ENCODE measurements at places on chromosomes 4 and X.

DNA sequence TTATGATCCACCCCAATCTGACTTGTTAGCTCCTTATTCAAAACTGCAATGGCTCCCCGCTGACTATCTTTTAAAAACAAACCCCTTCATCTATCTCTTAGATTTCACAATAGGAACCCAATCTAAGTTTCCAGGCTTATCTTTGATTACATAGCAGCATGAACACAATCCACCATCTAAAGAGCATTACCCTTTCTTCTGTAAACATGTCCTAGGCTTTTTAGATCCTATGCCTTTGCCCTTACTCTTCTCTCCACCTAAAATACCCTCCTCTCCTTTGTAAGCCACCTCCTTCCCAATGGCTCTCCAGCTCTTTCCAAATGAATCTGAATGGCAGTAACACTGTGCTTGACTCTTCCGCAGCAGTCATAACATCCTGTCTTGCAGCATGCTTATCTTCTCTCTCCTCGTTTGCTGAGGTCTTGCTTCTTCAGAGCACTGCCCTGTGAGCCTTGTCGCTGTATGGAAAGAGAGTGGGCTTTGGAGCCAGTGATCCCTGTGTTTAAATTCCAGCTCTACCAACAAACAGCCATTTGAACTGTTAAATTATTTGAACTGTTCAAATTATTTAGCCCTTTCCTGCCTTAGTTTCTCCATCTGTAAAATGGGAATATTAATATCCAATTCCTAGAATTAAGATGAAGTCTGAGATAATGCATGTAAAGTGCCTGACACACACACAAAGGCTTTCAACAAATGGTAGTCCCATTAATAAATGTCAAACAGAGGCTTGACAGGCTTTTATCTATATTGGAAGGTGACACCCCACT is 16.2 kb upstream of the TSPAN5 start:
- DNase-seq: no peak

DNA sequence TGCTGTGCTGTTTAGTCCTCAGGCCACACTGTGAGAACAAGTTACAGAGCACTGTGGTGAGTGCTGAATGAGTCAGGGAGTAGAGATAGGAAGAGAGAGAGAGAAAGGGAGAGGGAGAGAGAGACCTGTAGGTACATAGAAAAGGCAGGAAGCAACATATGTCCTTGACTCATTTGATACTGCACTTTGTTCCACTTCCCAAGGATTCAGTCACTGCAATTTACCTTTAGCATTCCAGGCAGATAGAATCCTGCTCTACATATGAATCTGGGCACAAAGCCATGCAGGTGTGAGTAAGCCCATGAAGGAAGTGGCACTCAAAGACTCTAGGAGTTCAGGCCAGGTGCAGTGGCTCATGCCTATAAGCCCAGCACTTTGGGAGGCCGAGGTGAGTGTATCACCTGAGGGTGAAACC is 1.0 kb upstream of the DAPP1 start:
- no peak for DNase-seq

DNA sequence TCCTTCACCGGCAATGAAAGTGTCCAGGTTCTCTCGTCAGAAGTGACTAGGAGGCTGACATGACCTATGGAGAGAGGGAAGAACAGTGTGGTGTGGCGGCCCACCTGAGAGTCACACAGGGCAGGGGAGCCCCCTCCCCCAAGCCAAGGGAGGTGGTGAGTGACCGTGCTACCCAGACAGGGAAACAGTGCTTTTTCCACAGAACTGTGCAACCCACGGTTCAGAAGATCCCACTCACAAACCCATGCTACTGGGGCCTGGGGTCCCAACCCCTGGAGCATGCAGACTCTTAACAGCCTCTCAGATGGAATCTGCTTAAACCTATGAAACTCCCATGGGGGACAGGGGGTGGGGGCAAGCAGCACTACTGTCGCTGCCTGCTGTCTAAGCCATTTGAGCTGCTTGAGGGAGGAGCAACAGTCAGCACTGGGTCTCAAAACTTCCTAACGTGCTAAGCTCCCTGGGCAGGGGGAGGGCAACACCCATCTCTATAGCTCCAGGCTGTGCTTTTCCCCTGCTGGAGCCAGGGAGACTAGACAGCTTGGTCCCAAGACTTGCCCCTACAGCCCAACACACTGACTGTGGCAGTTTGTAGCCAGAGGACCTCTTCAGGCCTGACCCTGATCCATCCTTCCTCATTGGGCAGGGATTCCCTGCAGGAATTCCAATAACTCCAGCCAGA is 850.4 kb upstream of the AADAT start:
- no peak for DNase-seq

- no peak for DNase-seq
Observed at GRCh38 chrX:134743091-134743490, 84.8 kb upstream of the PLAC1 start.

DNA sequence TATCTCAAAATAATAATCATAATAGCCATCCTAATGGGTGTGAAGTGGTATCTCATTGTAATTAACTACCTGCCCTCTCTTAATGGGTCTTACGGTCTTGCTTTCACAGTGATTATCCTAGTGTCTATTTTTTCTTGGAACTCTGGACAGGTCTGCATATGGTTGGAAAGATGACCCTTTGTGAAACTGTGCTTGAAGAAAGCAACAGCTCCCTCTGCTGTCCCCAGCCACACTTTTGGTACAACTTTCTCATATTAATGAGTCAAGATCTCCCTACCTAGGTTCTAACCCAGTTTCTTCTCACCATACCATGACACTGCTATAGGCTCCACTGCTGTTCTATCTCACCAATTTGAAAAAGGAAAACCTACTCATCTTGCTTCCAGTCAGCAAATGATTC is 2.4 kb downstream of the TFDP3 start:
- no peak for DNase-seq

DNA sequence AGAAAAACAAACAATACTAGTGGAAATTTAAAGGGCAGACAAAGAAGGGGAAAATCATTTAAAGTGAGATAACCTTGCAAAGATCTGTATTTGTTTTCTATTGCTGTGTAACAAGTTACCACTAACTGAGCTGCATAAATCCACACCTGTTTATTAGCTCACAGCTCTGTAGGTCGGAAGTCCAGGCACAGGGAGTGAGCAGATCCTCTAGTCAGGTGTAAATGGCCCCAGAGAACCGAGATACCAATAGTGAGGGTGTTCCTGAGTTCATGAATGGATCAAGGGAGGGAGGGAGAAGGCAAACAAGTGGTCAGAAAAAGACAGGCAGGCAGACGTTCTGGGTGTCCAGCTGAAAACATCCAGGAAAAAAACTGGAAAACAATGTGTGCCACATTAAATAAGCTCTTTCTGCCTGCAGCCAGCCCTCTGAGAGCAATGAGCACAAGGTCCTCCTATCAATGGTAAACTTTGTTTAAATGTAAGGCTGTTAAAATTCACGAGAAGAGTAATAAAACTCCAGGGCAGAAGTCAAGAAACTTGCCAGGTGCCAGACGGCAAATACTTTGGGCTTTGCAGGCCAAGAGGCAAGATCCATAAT is 25.0 kb downstream of the ADGRA3 start:
- DNase-seq: no peak

DNA sequence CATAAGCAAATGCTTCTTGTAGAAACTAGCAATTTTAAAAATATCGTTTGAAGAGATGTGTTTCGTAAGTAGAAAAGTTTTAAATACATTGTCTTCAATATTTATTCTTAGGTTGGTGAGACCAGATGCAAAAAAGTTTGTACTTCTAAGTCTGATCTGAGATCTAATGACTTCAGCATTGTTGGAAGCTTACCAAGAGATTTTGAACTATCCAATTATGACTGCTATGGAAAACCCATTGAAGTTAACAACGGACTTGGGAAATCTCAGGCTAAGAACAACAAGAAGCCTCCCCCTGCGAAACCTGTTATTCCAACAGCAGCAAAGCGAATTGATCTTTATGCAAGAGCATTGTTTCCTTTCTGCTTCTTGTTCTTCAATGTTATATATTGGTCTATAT is 50.2 kb upstream of the GRIA2 start:
- DNase-seq: no peak

- DNase-seq: no peak
Observed at GRCh38 chrX:6986915-6987314, 160.6 kb upstream of the STS start.

GRCh38 chr4:142104041-142104440 is 467.7 kb downstream of the IL15 start:
- no peak for DNase-seq

DNA sequence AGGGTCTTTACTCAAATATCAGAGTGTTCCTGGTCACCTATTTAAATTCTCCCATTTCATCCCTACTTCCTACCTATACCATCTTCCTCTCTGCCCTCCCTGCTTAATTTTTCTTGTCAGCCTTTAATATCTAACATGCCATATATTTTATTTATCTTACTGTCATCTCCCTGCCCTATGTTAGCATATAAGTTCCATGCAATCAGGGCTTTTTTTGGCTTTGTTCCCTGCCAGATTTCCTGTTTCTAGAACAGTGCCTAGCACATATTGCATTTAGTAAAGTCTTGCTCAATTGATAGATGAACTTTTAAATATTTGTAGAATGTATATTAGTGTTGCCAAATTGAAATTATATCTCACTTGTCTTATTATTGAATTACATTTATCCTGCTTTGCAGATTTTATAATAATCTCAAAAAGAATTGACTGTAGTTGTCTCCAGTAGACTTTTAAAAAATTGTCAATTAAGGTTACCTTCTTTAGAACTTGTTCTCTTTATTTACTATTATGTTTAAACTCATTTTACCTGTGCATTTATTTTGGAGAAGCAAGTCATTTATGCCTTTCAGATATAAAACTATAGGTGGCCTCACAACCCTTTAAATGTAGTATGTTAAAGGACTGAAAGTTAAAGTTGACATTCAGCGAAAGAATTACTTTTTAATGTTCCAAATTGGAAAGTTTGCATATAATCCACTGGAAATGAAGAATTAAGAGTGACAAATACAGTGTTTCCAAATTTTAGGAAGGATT is 108.2 kb upstream of the BMPR1B start:
- no peak for DNase-seq

DNA sequence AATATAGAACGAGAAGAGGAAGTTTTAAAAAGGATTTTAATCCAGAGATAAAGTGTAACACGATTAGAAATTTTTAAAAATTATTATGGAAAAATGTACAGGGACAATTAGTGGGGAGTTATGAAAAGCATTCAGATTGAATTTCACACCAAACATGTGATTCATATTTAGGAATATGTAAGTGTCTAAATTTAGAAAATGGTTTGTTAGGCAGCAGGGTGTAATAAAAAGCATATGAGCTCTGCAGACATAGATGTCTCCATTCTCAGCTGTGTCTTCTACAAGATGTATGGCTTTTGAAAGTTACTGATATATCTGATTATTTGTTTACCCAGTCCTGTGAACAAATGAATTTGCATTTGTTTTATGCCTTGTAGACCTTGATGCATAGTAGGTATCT is 638.9 kb upstream of the AGA start:
- DNase-seq: no peak

DNA sequence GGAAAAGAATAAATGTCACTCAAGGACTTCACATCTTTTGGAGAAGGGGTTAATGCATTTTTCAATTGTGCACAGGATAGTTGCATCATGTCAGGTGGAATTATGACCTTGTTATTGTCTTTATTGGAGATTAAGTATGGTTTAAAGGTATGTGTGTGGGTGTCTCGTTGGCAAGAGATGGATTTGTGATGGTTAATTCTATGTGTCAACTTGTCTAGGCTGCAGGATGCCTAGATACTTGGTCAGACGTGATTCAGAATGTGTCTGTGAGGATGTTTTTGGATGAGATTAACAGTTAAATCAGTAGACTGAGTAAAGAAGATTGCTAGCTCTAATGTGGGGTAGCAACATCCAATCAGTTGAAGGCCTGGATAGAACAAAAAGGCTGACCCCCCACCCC is 42.2 kb upstream of the HSD17B10 start:
- DNase-seq: no peak

GRCh38 chr4:30537456-30537855 is 182.7 kb upstream of the PCDH7 start:
- no peak for DNase-seq

- DNase-seq: no peak
Observed at GRCh38 chrX:18677161-18677869, 5.4 kb upstream of the RS1 start.

DNA sequence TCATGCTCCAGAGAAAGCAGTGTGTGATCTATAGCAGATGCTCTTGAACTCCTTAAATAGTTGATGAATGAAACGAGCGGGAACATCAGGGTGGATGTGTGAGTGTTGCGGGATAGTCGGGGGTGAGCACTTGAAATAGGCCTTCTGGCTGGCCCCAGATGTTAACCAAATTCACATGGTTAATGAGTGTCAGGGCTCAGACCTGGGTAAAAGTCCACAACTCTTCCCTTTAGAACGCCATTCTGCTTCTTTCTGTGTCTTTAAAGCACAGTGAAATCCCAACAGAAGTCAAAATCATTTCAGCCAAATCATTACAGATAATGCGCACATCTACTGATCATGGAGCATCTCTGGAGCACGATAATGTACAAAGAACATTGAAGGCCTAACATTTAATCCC is 249.4 kb upstream of the BOD1L1 start:
- no peak for DNase-seq

- no peak for DNase-seq
Observed at GRCh38 chrX:103151799-103152198, 58.9 kb upstream of the NXF3 start.

- no peak for DNase-seq
Observed at GRCh38 chr4:119671205-119671604, 42.6 kb upstream of the PDE5A start.

DNA sequence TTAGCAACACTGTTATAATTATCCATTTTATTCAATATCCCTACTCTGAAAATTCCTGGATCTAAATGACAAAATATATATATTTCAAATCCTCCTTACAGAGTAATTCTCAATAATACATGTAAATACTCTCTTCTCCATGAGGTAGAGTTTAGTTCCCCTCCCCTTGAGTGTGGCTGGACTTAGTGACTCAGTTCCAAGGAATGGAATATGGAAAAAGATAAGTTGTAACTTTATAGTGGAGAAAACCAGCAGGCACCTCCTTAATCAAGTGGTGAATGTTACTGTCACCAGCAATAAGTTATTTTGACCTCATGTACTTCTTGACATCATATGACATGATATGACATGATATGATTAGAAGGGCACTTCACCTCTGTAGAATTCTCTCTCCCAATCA is 302.0 kb downstream of the RAB28 start:
- DNase-seq: no peak

- no peak for DNase-seq
Observed at GRCh38 chrX:16868920-16869319, 1.2 kb downstream of the RBBP7 start.

DNA sequence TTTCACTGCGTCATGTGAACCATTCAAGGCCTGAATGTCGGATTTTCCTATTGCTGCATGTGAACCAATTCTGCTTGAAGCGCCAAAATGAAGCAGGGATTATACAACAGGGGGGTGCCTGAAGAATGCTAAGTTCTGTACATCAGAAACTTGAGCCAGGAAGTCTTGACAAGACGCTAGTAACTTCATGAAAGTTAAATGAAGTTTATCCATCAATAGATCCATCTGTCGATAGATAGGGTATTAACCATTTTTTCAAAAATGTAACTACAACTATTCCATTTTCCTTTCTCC is 590 bp upstream of the NAF1 start:
- DNase-seq: no peak
